Stomach (tissue), 19 donors: ENCODE measurements at places on chromosomes 1 and 21. TPM values are rescaled to one million over a fixed set of nuclear protein-coding genes. Genes with fewer than 3 reads are reported as not detected.
A peak's percentile ranks its signal among the peaks of the same experiment; 100 is the strongest.

- DNase-seq, result no peak
Measured at GRCh38 chr1:178506177-178506576, 6.7 kb upstream of the TEX35 start.

GRCh38 chr1:53738205-53739108 lies 507 bp downstream of the GLIS1 start:
- no peak for DNase-seq

FMO1 gene
- not detected for total RNA-seq

SLC1A7 gene
- total RNA-seq, result not detected

- no peak for DNase-seq
Measured at GRCh38 chr1:94726981-94727685, 93.0 kb upstream of the SLC44A3 start.

- DNase-seq, result no peak
Measured at GRCh38 chr1:40042341-40042740, 1.8 kb downstream of the CAP1 start.

CA6 gene
- not detected for total RNA-seq

DNA sequence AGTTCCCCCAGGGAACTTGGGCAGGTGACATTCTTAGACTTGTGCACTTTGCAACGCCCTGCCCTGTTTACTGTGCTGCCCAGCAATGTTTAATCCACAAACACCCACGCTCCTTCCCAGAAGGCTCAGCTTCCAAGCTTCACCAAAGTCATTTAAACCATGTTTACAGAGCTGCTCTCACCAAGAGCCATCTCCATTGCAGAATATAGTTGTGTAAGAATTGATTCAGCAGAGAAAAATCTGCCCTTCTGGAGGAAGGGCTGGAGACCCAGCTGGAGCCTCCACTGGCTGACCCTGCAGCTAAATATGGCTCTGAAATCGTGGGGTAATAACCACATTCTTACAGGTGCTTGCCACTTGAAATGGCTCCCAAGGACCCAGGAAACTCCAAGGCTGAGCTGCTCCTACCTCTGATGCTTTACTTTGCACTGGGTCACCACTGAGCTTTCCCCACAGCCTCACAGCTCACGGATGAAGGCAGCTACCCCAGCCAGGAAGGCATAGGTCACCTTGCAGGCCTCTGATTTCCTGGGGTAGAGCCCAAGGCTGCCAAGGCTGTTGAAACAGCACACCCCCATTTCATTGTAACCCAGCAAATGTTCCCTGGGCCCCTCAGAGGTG lies 8.7 kb downstream of the CAPN2 start:
- DNase-seq, result peak; percentile 59

SMYD2 gene
- 68.7 TPM for total RNA-seq

DNA sequence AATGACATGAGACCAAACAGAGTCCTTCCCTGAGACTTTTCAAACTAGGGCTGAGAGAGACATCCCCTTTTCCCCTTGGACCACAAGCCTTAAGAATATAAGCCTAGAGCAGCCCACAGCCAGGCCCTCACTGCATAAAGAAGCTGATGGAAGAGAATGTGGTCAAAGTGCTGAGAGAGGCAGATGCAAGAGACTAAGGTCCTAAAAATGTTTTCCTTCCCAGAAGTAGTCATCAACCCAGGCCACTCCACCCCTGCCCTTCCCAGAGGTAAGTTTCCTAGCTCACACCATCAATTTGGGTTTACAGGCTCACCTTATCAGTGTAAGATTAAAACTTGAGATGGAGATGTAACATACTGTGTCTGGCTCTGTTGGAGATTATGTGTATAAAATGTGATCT lies 58.2 kb downstream of the BCAR3 start:
- no peak for DNase-seq

TMEM59 gene
- total RNA-seq, result 235 TPM

GRCh38 chr21:46100906-46101305 lies 3.0 kb downstream of the COL6A2 start:
- DNase-seq, result no peak

GRCh38 chr21:33236766-33237165 lies 7.0 kb downstream of the IFNAR2 start:
- DNase-seq, result no peak

DNA sequence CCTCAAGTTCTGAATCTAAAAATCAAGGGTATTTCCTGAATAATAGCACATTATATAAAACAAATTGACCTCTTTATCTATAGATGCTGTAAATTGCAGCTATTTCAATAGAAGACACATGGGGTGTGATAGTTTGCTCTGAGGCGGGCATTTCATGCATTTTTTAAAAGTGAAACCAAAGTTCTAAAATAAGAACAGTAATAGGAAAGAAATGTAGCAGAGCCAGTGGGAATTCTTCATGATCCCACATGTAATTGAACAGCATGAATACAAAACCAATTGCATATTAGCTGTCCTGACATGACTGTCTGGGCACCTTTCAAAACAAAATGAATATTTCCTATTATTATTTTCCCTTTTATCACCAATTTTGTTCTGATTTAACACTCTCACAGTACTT lies 85.0 kb downstream of the RGS21 start:
- DNase-seq, result peak; percentile 8

IGSF9 gene
- 5.5 TPM for total RNA-seq

DNA sequence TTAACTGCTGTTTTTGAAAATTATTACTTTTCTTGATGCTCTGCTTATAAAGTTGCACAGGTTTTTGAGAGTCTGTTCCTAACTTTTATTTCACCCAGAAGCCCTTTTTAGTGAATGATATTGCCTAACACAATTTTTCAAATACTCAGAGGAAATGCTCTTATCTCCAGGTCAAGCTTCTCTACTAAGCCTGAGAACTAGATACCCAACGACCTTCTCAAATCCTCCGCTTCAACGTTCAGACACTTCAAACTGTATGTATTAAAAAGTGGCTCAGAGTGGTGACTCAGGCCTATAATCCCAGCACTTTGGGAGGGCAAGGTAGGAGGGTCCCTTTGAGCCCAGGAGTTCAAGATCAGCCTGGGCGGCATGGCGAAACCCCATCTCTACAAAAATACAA lies 88.5 kb downstream of the ASH1L start:
- DNase-seq, result no peak

- DNase-seq, result no peak
Measured at GRCh38 chr1:51709951-51710350, 93.1 kb downstream of the OSBPL9 start.

DNA sequence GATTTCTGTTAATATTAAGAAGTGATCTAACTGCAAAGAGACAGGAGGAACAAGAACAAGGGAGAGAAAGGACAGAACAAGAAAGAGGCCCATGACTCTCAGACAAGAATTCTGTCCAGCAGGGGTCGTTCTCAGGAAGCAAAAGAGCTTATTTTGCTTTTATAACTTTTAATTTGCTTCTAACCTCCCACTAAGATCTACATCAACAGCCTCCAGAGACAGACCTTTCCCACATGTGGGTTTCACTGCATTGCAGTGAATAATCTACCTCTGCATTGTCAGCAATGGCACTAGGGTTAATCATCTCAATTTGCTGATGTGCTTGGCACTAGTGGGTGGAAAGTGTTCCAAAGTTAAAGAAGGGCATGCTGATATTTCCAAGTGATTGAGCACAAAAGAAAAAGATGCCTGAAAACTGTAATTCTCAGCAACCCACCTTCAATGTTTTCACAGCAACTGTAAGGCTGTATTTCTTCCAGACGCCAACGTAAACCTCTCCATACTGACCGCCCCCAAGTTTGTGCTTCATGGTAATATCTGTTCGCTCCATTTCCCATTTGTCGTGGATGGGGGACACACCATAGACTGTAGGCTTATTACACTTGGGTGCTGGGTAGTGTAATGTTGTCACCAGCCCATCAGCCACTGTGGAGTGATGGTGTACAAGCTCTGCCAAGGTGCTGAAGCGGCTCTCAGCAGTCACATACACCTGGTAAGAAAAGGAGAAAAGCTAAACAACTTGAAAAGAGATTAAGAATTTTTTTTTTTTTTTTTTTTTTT lies 39.5 kb downstream of the TOR3A start:
- no peak for DNase-seq

- DNase-seq, result no peak
Measured at GRCh38 chr1:208559597-208560329, 315.6 kb upstream of the PLXNA2 start.

DNA sequence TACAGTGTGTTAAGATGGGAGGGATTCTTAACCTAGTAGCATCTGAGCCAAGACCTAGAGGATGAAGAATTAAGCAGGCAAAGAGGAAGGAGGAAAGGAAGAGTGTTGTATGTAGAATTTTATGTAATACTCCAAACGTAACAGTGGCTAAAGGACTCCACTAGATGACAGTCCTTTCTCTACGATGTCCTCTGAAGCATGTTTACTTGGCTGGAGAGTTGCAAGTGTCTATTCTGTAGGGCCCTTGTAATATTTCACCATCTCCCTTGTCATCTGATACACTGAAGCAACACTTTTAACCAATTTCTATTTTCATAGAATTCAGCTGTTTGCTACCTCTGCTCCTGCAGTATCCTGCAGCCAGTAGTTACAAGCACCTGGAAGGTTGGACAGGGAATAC lies 2.2 kb upstream of the YBX1 start:
- no peak for DNase-seq

- DNase-seq, result no peak
Measured at GRCh38 chr21:25568246-25568645, 39.0 kb downstream of the MRPL39 start.

DNA sequence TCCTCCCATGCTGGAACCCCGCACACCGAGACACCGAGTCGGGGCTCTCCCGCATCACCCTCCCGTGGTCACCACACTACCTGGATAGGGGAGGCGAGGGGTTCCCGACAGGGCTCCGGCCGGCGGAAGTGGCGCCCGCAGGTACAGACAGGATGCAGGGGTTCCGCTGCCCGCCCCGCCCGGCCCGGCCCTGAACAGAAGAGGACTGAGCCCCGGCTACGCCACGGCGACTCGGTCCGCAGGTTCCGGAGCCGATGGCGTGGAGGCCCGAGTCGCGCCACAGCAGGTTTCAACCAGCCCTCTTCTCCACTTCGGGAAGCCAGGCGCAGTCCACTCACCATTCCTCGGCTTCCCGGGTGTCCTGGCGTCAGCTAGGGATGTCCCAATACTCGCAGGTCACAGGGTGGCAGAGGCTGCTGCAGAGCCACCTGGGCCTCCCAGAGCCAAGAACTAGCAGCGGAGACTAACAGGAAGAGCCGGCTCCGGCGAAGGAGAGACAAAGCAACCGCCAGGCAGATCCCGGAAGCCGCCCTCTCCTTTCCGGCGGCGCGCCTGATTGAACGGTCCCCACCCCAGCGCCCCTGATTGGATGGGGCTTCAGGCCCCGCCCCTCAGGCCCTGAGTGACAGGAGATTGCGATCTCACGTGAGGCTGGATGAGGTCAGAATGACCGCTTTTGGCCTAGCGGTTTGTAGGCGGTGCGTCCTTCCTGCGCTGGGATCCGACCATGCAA lies at the start of gene ZNF669:
ZNF669 (minus strand) TSS at position 498 of the 733 bp plus-strand sequence; CDS start at position 341, 157 bp downstream.
- DNase-seq, result peak; percentile 97
